ENCODE measurements at places on chromosomes 6 and 20.

- no peak for DNase-seq
Observed at GRCh38 chr20:37408302-37409193, 62.6 kb downstream of the SRC start.

DNA sequence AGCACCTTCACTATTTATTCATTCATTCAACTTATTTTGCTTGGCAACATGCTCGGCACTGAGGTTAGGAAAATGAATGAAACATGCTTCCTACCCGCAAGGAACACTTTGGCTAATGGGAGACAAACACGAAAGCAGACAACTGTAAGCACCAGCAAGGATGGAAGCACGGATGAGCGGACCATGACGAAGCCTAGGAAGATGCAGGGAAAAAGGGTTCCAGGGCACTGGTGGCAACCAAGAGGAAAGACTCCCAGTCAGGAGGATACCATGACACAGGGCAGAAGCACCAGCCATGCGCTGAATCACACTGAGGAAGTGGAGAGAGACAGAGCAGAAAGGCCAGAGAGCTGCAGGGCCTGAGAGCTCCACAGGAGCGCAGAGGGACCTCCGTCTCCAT, 9.8 kb downstream of the PDE10A start:
- no peak for DNase-seq

GRCh38 chr6:79813854-79814709, 133.3 kb downstream of the ELOVL4 start:
- DNase-seq = peak; percentile 43

- no peak for DNase-seq
Observed at GRCh38 chr6:84902354-84902928, 138.0 kb upstream of the TBX18 start.

GRCh38 chr20:24934101-24934661, 14.9 kb upstream of the CST7 start:
- DNase-seq = no peak

- no peak for DNase-seq
Observed at GRCh38 chr6:52046456-52046855, 41.0 kb downstream of the PKHD1 start.

GRCh38 chr6:157089258-157089657, 234.1 kb downstream of the TMEM242 start:
- no peak for DNase-seq

- DNase-seq = peak; percentile 9
Observed at GRCh38 chr20:18628330-18628920, 40.6 kb downstream of the DTD1 start.

GRCh38 chr6:141467881-141468280, 664.8 kb upstream of the GJE1 start:
- DNase-seq = no peak

DNA sequence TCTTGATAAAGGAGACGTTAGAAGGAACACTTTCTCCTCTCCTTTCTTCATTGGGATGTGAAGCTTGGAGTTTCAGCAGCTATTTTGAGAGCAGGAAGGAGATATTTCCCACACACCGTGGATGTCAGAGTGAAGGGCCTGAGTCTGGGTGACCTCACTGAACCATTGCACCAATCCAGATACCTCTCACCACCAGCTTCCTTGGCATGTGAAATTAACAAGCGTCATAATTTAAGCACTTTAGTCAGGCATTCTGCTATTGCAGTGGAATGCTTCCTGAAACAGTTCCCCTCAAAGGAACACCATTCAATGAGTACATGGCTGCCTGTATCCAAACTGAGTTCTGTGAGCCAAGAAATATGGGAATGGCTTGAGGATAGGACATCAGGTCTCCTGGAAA, 83.7 kb downstream of the CHMP4B start:
- no peak for DNase-seq

- DNase-seq = no peak
Observed at GRCh38 chr6:80217794-80218193, 111.3 kb downstream of the BCKDHB start.

DNA sequence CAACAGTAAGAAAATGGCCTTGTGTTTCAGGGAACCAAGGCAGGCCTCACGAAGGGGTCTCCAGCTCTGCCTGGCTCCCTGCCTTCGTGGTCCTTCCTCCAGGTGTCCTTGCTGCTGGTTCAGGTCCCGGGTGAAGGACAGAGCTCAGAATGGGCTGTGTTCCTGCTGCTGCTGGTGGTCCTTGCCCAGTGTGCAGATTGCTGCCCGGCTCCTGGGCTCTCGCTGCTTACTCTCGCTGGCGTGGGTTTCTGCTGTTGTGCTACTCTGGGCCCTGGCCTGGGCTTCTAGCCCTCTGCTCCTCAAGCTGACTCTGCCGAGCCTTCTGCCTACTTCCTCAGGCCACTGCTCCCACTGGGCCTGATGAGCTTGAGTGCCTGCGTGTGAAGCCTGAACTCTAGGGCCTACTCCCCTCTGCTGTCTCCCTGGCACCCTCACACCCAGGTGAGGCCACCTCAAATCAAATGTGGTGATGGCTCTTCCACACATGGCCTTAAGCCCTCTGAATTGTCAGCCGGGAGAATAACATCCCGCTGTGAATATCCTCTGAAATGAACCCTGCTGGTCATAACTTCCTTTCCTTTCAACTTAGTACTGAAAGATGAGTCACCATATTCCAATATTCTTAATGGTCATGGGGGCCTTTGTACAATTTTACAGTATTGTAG, 171.6 kb downstream of the FOXC1 start:
- DNase-seq = no peak

GRCh38 chr6:26342106-26343004, 22.6 kb upstream of the BTN3A2 start:
- DNase-seq = no peak

DNA sequence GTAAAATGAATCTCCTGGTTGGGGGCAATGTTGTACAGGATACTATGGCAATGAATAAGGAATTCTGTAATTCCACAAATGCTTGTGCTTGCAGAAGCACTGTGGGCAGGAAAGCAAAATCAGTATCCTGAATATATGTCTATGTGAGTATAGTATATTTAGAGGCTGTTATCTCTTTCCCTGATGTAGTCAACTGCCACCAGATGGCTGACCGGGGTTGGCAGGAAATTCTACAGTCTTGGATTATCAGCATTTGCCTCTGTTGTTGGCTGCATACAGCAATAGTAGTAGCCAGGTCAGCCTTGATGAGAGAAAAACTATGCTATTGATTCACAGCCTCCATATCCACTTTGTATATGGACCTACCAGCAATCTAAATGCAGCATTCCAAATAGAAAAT, 425.1 kb upstream of the JAG1 start:
- no peak for DNase-seq

All from stimulated activated CD4-positive, alpha-beta T cell treated with anti-CD3 and anti-CD28 coated beads, TNF-alpha, amount 100 ng/mL, for 24 hours (primary cell).